Body of pancreas (tissue), 4 donors: ENCODE measurements at places on chromosomes 13 and 19. TPM values are rescaled to one million over a fixed set of nuclear protein-coding genes. Genes with fewer than 3 reads are reported as not detected.

The DMPK gene
- 57.9 TPM for total RNA-seq

The MYO16 gene
- total RNA-seq, result under 0.01 TPM

The ZNF418 gene
- 15.3 TPM for total RNA-seq

The FGF9 gene
- 1.3 TPM for total RNA-seq

The COX7A1 gene
- total RNA-seq, result 1.6 TPM

- DNase-seq, result no peak
These were observed 21.7 kb upstream of the SLC25A30 start for GRCh38 chr13:45439781-45440462.

DNA sequence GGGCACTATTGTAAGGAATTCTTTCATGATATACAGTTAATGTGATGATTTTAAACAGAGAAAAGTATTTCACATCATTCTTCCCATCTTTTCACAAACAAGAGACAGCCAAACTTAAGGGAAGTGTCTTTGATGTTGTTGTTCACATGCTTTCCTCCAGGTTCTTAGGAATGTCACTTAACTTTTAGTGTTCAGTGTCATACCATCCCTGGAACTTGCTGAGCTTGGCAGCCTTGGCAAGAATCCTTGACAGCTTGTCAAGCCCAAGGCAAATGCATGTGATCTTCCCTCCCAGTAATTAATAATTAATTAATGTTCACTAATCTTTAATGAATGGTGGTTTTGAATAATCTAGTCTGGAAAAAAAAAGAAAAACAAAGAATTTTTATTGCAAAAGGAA lies 727.9 kb upstream of the PRR20A start:
- DNase-seq, result no peak

DNA sequence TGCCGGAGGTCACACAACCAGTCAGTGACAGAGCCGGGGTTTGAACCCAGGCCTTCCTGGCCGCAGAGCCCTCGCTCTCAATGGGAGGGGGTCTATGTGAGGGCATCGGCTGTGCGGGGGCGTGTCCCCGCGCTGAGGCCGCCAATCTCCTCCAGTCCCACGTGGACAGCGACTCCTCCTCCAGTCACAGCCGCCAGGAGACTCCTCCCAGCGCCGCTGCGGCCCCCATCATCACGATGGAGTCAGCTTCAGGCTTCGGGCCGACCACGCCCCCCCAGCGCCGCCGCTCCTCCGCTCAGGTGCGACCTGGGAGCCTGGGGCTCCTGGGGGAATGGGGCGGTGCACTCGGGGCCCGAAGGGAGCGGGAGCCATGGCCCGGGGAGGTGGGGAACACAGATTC lies 6.0 kb downstream of the SPRED3 start:
- DNase-seq, result no peak

DNA sequence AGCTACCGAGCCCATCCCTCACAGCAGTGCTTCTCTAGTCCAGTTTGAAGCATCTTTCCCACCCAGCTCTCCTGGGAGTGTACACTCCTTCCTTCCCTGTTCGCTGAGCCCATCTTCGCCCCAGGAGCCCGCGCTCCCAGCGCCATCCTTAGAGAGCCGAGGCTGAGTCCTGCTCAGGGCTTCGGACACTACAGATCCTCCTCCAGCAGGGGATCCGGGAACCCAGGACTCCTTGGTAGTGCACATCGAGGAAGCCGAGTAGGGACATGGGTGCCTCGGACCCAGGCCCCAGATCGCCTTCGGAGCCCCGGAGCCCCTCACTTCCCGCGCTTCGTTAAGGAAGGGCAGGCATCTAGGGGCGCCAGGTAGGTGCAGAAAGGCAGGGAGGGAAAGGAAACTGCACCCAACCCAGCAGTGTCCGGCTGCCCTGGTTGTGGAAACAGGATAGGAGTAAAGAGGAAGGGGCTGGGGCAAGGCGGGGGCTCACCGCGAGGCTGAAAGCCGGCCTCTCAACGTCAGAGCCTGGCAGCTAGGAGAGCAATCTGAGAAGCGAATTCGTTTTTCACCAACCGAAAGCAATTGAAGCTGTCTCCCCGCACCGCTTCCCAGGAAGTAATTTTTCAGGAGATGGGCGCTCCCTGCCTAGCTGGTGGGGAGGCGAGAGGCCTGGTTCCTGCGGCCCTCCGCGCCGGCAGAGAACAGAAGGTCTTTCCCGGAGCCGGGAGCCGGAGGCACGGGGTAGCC lies 1.0 kb downstream of the PDX1 start:
- DNase-seq, result peak; percentile 27

DNA sequence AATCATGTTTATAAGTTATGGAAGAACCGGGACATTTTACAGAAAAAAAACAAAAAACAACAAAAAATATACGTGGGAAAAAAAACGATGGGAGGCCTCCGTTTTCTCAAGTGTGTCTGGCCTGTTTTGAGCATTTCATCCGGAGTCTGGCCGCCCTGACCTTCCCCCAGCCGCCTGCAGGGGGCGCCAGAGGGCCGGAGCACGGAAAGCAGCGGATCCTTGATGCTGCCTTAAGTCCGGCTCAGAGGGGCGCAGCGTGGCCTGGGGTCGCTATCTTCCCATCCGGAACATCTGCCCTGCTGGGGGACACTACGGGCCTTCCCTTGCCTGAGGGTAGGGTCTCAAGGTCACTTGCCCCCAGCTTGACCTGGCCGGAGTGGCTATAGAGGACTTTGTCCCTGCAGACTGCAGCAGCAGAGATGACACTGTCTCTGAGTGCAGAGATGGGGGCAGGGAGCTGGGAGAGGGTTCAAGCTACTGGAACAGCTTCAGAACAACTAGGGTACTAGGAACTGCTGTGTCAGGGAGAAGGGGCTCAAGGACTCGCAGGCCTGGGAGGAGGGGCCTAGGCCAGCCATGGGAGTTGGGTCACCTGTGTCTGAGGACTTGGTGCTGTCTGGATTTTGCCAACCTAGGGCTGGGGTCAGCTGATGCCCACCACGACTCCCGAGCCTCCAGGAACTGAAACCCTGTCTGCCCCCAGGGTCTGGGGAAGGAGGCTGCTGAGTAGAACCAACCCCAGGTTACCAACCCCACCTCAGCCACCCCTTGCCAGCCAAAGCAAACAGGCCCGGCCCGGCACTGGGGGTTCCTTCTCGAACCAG lies 1.8 kb upstream of the APOE start:
- DNase-seq, result peak; percentile 65

- no peak for DNase-seq
These were observed 3.3 kb downstream of the RNASEH2B start for GRCh38 chr13:50912851-50913250.

DNA sequence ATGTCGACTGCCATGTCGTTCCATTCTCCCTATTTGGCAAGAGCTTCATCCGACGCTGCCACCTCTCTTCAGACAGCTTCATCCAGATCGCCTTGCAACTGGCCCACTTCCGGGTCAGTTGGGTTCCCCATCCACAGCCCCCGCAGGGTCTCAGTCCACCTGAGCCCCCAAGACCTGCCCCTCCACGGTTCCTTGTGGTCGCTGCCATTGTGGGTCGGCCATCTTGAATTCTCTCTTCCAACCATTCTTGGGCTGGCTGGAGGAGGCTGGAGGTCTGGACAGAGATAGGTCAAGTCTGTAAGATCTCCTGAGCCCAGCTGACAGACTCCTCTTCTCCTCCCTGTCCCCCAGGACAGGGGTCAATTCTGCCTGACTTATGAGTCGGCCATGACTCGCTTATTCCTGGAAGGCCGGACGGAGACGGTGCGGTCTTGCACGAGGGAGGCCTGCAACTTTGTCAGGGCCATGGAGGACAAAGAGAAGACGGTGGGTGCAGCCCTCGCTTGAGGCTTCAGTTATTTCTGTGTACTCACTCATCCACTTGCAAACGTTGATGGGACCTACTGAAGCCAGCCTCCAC lies 19.5 kb downstream of the CPT1C start:
- DNase-seq, result no peak

GRCh38 chr13:101140087-101140770 lies 276.1 kb downstream of the NALCN start:
- DNase-seq, result no peak

DNA sequence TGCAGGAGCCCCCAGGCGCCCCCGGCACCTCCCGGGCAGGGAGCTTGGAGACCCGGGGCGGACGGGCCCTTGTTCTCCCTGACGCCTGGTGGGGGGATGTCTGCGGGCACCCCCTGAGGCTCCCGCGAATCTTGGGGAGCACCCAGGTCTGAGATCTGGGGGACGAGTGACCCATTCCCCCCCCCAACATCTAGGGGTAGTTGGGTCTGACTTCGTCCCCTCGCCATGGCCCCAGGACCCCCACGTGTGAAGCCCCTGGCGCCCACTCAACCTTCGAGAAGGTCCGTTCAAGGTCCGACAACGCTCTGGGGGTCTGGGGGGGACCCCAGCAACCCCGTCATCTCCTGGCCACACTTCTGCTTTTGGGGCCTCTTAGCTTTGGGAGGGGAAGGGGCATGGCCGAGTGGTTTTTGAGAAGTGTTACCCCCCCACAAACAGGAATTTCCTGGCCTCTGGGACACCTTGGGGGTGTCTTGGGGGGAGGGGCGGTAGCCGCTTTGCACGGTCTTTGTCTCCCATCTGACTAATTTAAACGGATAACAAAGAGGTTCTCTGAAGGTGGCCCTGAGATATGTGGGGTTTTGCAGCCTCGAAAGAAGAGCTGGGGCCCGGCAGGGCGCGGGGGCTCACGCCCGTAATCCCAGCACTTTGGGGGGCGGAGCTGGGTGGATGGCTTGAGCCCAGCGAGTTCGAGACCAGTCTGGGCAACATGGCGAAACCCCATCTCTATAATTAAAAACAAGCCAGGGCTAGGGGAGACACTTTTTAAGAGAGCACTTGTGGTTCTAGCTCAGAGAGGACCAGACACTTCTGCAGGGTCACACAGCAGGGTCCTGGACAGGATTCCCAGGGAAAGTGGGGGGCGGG lies 608 bp downstream of the CNN2 start:
- peak; percentile 38 for DNase-seq
